Stimulated activated CD4-positive, alpha-beta T cell treated with anti-CD3 and anti-CD28 coated beads, Interleukin-4, amount 100 ng/mL, for 48 hours (primary cell): ENCODE measurements at places on chromosomes 1 and 21.

DNA sequence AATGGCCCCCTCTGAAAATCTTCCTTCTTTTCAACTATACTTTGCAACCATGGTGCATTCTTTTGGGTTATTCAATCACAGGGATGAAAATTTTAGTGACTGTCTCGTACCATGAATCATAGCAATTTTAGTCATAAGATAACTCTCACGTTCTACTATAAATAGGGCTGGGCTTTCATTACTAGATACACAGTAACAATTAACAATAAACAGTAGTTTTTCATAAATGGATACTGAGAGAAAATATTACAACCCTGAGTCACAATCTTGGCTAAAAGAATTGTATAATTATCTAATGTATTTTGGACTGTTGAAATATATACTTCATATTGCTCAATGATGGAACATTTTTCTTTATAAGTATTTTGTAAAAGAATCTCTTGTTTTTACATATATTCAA, 96.1 kb downstream of the TEX35 start:
- no peak for DNase-seq

DNA sequence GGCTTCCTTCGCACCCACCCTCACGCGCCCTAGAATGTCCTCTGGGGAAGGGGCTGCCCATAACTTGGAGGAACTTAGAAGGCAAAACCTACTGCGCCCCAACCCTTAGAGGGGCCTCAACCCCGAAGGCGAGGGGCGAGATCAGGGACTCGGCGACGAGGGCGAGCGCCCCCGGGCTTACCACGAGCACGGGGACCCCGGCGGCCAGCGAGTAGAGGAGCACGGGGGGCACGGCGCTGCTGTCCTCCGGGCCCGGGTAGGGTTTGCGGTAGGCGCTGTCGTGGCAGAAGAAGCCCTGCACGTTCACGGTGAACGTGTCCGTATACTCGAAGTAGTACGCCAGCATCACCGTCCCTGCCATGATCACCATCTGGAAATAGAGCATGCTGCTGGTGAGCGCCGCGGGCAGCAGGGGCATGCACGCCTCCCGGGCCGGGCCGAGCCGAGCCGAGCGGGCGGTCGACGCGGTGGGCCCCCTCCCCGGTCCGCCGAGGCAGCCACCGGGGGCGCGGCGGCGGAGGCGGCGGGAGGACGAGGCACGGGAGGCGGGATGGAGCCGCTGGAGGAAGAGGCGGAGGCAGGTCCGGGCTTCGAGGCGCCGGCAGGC, 304 bp downstream of the PLPPR5 start:
- DNase-seq, result no peak

- peak; percentile 70 for DNase-seq
These were observed 13.5 kb downstream of the ESPN start for GRCh38 chr1:6438047-6438525.

- DNase-seq, result no peak
These were observed 89.4 kb downstream of the PDE4B start for GRCh38 chr1:65882076-65882475.

DNA sequence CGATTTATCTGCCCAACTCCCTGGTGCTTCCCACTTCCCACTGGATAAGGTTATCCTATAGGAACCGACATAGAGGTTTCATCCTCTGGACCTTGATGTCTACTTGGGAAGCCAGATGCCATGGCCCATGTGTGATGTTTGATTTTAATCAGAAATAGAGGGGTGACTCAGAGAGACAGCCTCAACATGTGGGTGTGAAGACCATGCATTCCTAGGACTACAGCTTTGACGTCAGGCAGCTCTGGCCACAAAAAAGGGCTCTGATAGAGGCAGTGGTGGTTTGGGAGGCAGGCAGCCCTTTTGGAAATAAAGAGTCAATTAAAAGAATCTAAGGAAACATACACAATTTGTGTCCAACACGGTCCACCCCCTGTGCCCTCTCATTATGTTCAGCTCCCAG, 5.2 kb upstream of the SH2D2A start:
- DNase-seq, result peak; percentile 52

GRCh38 chr1:91527266-91527765, 26.7 kb downstream of the CDC7 start:
- DNase-seq, result no peak

- DNase-seq, result no peak
These were observed 624.2 kb downstream of the PLPP3 start for GRCh38 chr1:55955016-55955621.

DNA sequence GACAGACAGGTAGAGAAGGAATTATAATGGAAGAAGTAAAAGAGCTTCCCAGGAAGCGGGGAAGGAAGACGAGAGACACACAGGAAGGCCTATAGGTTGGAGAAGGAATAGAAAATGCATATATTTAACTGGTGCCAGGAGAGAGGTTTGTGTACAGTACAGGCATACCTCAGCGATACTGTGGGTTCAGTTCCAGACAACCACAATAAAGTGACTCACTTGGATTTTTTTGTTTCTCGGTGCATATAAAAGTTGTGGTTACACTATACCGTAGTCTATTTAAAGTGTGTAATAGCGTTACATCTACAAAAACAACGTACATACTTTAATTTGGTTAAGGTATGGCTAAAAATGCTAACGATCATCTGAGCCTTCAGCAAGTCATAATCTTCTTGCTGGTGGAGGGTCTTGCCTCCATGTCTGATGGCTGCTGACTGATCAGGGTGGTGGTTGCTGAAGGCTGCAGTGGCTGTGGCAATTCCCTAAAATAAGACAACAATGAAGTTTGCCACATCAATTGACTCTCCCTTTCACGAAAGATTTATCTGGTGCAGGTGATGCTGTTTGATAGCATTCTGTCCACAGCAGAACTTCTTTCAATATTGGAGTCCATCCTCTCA, 16.0 kb downstream of the YARS1 start:
- no peak for DNase-seq

DNA sequence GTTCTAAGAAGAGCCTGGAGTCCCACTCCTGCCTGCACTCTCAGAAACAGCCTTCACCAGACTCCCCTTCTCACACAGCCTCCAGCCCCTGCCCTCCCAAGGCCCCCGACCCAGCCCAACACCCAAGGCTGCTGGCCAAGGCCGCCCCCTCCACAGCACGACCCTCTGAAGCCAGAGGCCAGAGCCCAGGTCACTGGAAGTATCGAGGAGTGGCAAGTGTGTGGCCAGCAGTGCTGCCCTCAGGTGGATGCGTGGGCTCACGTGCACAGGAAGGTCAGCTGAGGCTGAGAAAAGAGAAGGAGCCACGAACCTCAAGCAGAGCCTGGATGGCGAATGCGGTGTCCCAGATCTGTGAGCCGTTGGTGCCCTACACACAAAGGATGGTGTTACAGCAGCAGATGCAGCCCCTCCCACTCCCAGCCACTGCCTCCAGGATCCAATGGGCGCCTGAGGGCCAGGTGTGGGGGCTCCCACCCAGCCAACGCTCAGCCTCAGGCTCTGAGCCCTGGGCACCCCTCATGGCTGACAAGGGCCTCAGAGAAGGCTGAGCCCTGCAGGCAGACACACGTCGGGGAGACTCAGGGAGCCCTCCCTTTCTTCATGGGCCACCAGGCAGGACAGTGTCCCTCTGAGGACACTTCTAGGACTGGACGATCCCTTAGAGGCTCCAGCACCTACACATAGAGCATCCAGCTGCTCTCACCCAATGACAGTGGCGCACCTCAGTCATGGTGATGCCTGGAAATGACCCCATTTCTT, 18.0 kb downstream of the LSS start:
- DNase-seq, result no peak

GRCh38 chr1:23475641-23476040, 8.3 kb downstream of the ASAP3 start:
- no peak for DNase-seq

GRCh38 chr21:25961042-25961441, 209.5 kb downstream of the APP start:
- no peak for DNase-seq

- no peak for DNase-seq
These were observed 168.1 kb downstream of the DUSP10 start for GRCh38 chr1:221573756-221574155.

DNA sequence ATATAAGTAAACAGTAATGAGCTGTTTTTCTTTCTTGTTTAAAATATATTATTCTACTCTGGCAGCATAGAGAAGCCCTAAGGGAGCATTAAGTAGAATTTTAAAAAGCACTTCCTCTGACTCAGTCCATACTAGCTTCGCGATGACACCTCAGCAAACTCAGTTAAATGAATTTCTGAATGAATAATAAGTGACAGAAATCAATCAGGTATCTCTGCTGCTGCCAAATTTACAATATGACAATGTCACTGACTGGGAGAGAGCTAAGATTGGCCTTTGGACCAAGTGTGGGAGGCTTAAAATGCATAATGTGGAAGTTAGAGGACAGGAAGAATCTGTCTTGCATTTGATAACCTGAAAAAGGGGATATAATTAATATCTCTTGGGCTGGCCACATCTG, 296.1 kb downstream of the HHIPL2 start:
- no peak for DNase-seq

- no peak for DNase-seq
These were observed 21.5 kb downstream of the NDUFS5 start for GRCh38 chr1:39047374-39048229.
